ENCODE measurements at places on chromosomes 5 and 9. TPM values are rescaled to one million over a fixed set of nuclear protein-coding genes. Genes with fewer than 3 reads are reported as not detected.

GRCh38 chr9:97220894-97221477 is 86.5 kb upstream of the CCDC180 start:
- H3K36me3 ChIP-seq = no peaks in the 10 kb centered on the region
- DNase-seq = no peak
- peaks cover 56% of the 10 kb centered on the region for H3K27me3 ChIP-seq
- H3K4me1 ChIP-seq = peaks cover 6% of the 10 kb centered on the region
- no peak overlapping the region for H3K27ac ChIP-seq

The GRM6 gene
- not detected for total RNA-seq

- H3K27ac ChIP-seq = no peak overlapping the region
- no peaks in the 10 kb centered on the region for H3K27me3 ChIP-seq
These were observed 375.1 kb upstream of the ST8SIA4 start for GRCh38 chr5:101278011-101278687.

- no peaks in the 10 kb centered on the region for H3K4me1 ChIP-seq
- no peaks in the 10 kb centered on the region for H3K27me3 ChIP-seq
- no peak overlapping the region for H3K27ac ChIP-seq
- no peak for DNase-seq
- H3K4me3 ChIP-seq = no peak overlapping the region
These were observed 1026.3 kb downstream of the CDH12 start for GRCh38 chr5:21826884-21827283.

DNA sequence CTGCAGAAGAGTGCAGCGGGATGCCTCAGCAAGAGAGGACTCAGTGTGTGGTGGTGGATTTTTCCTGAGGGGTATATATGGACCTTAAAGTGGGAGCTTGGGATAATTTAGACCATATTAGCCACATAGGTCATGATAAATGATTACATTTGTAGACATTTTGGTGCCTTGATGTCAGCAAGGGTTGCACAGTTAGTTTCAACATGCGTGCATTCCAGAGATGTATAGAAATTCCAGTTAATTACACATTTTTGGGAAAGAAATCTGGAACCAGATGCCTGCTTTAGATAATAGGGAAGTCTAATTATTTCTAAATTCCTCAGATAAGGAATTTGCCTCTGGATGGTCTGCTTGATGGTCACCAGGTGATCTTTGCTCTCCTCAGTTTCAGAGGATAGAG is 440.6 kb upstream of the PAPPA start:
- H3K4me3 ChIP-seq = no peak overlapping the region
- no peaks in the 10 kb centered on the region for H3K4me1 ChIP-seq
- no peak overlapping the region for H3K27ac ChIP-seq
- H3K36me3 ChIP-seq = no peaks in the 10 kb centered on the region
- DNase-seq = no peak
